GM04503 (cell line): ENCODE measurements at places on chromosomes 2 and 18.

GRCh38 chr2:187612857-187613256 is 58.6 kb upstream of the TFPI start:
- no peak for DNase-seq

DNA sequence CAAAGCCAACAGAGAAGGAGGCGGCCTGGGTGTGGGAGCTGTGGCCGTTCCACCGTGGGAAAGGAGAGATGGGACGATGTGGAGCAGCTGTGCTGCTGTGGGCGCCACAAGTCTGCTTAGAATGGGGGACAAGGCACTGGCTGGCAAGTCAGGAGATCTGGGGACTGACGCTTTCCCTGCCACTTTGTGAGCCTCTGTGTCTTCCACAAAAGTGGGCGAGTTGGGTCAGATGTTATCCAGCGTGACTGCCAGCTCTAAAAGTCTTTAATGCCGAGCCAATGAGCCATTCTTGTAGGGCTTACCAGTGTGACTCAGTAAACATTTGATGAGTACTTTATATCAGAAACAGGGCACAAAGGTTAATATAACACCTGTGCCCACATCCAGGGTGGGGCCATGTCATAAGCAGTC is 113.6 kb upstream of the MGAT5 start:
- no peak for DNase-seq

DNA sequence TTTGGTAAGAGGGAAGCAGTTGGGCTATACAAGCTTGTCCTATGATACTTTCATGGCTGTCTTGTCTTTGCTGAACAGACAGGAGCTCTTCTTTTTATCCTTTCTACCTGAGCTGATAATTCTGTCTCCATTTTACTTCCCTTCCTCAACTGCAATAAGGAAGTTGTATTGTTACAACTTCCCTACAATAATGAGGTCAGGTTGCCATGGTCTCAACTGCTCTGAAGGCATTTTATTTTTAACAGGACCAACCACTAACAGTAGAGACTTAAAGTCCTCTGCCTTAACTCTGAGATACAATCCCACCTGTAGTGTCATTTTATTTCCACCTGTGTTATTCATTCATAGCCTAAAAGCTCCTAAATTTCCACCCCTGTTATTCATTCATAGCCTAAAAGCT is 118.6 kb upstream of the PGAP1 start:
- no peak for DNase-seq

- DNase-seq, result no peak
Observed at GRCh38 chr18:54357082-54357659, 487 bp downstream of the STARD6 start.

DNA sequence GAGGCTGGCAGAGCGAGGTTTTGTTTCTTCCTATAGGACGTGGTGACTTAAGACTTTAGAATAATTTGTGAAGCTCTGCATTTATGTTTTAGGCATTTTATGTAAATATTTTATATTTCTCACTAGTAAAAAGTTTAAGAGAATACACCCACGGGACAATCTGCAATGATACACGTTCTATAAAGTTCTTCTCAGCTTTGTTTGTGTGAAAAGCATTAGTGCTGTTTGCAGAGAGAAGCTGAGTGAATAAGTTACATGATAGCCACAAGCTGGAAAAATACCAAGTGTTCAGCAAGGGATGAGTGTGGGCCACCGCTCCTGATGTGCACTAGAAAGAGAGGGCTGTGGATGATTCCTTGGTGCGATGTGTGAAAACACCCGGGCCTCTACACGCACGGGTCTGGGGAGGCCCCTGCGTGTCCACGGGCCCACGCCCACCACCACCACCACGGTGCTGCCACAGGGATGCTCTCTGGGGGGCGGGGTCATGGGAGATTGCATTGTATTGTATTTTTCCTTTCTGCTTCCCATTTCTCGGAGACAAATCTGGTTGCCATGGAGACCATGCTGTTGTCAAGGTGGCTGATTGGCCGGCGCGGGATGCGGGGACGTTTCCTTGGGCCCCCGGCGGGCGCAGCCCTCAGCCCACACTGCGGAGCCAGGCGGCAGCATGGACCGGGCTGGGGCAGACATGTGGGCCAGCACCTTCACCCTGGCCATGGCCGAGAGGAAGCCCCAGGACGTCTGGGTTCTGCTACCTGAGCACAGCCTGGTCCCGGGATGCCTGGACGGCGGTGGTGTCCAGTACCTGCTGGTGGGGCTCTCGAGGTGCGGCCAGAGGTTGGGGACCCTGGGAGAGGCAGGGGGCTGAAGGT is at the start of gene RTP5:
RTP5 (plus strand) TSS at position 643 of the 875 bp plus-strand sequence; CDS start at position 671, 28 bp downstream.
- no peak for DNase-seq

DNA sequence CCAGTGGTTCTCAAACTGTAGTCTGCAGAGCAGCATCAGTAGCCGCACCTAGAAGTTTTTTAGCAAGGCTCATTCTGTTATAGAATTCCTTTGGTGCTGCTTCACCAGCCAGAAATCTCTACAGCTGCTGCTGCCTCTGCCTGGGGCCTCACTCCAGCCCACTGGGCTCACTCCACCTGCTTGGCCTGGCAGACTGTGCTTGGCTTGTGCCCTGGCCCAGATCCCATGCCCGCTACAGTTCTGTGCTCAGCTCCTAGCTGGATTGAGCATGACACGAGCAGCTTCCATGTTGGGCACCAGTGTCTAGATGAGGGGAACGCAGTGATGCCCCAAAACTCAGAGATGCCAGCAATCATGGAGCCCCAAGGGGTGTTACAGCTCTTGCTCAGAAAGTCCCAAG is 22.6 kb downstream of the MAPK4 start:
- no peak for DNase-seq

DNA sequence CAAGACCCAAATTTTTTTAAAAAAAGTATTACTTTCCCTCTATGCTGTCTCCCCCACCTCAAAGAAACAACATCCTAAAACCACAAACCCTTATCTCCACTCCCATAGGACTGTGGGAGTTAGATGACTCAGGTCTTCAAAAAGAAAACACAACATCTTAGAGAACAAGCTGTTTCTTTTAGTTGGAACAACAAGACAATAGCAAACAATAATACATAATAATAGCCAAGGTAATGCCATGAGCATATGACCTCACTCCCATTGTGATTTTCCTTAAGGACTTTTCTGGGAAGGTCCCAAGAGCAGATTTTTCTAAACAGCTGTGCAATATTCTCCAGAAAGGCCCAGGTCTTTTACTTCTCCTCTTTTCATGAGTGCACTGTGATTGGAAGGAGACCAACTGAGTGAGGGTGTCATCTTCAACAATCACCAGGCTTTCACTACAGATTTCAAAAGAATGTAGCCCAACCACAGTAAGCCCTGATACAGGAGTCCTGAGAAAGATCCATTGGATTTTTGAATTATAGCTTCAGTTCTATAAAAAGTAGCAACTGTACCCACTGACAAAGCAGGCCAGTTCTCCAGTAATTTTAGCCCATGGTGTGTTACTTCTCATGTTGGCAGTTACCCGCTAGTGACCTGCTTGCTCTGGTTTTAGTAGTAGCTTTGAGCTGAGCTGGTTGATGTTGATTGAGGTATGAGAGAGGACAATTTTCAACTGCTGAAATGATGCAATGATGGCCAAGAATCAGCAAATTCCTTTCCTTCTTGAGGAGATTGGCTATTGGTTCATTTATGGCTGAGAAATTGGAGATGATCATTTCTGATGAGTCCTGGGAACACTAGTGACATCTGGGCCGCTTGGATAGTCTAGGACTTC is 144.5 kb upstream of the TCF4 start:
- no peak for DNase-seq

GRCh38 chr2:8402222-8402621 is 279.6 kb upstream of the ID2 start:
- no peak for DNase-seq

DNA sequence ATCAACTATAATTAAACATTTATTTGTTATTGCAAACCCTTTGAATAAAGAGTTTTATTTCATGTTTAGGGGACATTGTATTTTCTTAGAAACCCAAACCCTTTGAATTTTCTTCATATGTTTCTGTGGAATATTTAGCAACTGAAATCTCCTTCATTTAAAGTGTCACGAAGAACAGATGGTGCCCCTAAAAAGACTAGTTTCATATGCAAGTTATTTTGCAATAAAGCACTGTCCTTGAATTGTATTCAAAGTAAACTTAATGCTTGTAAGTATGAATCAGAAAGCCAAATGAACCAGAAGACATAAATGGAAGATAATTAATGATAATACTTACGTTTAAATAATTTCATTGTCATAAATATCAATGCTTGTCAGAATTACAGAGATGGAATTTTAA is 151.9 kb upstream of the CWC22 start:
- no peak for DNase-seq

- no peak for DNase-seq
Observed at GRCh38 chr2:97718942-97719341, 5.6 kb downstream of the ZAP70 start.

- no peak for DNase-seq
Observed at GRCh38 chr2:153091344-153091743, 372.9 kb downstream of the ARL6IP6 start.

DNA sequence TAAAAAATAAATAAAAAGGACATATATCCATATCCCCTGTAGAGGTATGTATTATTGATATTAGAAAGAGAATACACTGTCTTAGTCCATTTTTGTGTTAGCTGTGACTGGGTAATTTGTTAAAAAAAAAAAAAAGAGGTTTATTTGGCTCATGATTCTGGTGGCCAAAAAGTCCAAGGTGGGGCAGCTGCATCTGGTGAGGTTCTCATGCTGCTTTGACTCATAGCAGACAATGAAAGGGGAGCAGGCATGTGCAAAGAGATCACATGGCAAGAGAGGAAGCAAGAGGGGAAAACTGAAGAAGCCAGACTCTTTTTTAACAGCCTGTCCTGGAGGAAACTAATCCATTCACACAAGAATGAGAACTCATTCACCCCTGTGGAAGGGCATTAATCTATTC is 101.6 kb upstream of the MAP4K3 start:
- no peak for DNase-seq

GRCh38 chr2:212027681-212028628 is 510.6 kb downstream of the ERBB4 start:
- no peak for DNase-seq

GRCh38 chr2:71592181-71592711 is 138.9 kb downstream of the DYSF start:
- no peak for DNase-seq

- DNase-seq, result no peak
Observed at GRCh38 chr2:237674731-237675276, 47.4 kb downstream of the LRRFIP1 start.

DNA sequence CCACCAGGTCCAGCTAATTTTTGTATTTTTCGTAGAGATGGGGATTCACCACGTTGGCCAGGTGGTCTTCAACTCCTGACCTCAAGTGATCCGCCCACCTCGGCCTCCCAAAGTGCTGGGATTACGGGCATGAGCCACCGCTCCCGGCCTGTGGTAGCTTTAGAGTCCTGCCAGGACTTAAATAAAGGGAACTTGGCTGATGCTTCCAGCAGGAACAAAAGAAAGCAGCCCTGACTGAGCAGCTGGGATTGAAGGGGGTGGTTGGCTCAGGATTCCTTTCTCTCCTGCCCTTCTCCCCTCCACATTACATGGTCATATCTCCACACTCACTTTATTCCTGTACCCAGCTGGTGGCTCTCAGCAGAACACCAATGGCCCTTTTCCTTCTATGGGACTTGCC is 20.0 kb downstream of the EFHD1 start:
- no peak for DNase-seq

- peak; percentile 89 for DNase-seq
Observed at GRCh38 chr18:56402872-56403516, 235.4 kb downstream of the TXNL1 start.

DNA sequence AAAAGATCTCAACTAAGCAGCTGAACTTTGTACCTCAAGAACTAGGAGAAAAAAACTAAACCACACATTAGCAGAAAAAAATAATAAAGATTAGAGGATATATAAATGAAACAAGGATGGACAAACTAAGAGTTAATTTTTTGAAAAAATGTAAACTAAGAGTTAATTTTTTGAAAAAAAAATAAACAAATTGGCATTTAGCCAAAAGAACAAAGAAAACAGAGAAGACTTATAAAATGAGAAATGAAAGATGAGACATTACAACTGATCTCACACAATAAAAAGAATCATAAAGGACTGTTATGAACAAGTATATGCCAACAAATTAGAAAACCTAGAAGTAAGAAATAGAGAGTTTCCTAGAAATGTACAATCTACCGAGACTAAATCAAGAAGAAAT is 859.2 kb upstream of the GYPC start:
- DNase-seq, result no peak

GRCh38 chr2:84424152-84424551 is 34.9 kb downstream of the SUCLG1 start:
- DNase-seq, result no peak

DNA sequence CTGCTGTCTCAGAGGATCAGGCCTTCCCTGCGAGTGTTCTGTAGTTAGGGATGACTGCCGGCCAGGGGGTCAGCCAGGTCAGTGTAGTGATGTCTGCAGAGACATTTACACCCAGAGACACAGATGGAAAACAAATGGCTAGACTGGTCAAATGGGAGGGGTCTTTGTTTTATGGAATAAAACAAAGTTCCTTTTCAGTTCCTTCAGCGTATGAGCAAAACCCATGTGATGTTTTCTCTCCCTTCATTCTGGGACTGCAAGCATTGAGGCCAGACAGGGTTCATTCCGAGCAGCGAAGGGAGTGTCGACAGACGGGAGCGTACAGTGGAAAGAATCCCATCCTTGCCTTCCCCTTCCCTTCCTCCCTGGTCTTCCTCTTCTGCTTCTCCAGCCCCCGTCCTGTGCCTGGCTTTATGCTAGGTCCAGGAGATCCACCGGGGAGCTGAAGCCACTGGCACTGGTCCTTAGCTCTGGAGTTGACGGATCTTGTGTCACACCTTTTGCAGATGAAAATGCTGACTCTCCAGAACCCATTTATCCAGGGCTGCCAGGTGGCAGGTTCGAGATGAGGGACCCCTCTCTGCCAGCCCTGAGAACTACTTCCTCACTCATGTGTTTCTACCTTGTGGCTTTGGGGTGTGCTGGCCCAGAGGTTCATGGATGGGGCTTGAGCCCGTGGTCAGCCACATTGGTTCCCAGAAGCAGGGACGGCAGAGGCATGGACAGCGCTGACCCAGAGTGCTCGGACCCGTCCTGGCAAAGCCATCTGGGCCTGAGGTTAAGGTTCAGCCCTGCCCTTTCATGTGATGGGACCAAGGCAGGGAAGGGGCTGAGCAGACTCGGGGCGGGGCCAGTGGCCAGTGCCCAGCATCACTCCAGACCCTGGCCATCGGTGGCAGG is 24.2 kb downstream of the ITGB1BP1 start:
- DNase-seq, result no peak

DNA sequence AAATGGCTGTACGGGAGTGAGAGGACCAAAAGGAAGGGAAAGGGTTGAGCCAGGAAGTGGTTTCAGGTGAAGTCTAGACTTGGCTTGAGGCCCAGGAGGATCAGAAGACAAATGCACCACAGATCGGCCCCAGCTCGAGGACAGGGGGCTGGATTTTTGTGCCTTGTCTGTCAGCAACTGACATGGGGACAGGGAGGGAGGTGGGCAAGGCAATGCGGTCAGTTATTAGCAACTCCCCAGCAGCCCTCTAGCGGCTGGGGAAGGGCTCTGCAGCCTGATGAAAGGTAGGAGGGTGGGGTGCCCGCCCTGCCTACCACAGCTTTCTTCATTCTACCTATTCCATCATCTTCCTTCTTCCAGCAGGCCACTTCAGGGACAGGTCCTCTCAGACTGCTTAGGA is 50.0 kb downstream of the CPO start:
- DNase-seq, result no peak

GRCh38 chr2:132677661-132678060 is 7.7 kb upstream of the LYPD1 start:
- no peak for DNase-seq

- DNase-seq, result no peak
Observed at GRCh38 chr18:63951302-63951705, 2.2 kb downstream of the HMSD start.

GRCh38 chr2:24360963-24361330 is 611 bp upstream of the ITSN2 start:
- no peak for DNase-seq

GRCh38 chr2:33247365-33247764 is 229.1 kb upstream of the RASGRP3 start:
- no peak for DNase-seq
